NCI-H1694 treated with DMSO at 0.1 percent for 48 hours (cell line): ENCODE measurements at places on chromosomes 16 and 17.

- no peak for DNase-seq
These were observed 242.2 kb downstream of the SHISA9 start for GRCh38 chr16:13143551-13143950.

- no peak for DNase-seq
These were observed 63.7 kb upstream of the NLK start for GRCh38 chr17:27978689-27979175.

GRCh38 chr17:33096161-33096560 is 104.5 kb downstream of the SPACA3 start:
- DNase-seq: no peak

- DNase-seq: no peak
These were observed 1.8 kb upstream of the NPRL3 start for GRCh38 chr16:140175-140857.

- DNase-seq: no peak
These were observed 19.7 kb upstream of the ZNF652 start for GRCh38 chr17:49381793-49382192.

- DNase-seq: no peak
These were observed 157.7 kb downstream of the MSI2 start for GRCh38 chr17:57413848-57414651.

DNA sequence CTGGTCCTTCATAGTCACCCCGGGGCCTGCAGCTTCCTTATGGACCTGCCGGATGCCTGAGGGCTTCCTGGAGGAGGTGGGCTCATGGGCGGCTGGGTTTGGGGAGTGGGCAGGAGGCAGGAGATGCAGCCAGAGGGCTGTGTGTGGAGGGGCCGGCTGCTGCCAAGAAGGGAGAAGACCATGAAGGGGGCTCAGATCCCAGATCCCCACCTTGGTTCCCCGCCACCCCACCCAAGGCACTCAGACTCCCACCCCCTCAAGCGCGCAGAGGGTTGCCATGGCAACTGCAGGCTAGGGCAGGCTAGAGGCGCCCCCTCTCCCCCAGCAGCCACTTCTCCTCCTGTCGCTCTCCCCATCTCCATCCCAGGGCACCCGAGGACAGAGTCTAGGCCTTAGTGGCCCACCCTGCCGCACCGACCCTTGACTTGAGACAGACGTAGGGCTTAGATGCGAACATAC is 104.5 kb downstream of the CRLF3 start:
- no peak for DNase-seq

DNA sequence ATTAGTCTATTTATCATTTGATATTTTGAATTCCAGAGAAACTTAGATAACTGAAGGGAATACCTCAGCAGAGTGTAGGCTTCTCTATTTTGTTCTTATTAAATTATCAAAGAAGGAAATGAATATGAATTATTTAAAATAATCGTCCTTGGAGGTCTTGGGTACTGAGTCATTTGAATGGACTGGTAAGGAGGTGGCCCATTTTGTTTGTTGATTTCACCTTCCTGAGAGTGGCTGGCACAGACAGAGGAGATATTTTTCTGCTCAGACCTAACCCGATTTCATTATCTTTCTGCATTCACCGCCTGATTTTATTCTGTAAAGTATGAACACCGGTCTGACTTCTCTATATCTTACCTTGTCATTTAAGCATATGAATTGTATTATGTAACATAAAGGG is 88.0 kb downstream of the USP22 start:
- DNase-seq: no peak

DNA sequence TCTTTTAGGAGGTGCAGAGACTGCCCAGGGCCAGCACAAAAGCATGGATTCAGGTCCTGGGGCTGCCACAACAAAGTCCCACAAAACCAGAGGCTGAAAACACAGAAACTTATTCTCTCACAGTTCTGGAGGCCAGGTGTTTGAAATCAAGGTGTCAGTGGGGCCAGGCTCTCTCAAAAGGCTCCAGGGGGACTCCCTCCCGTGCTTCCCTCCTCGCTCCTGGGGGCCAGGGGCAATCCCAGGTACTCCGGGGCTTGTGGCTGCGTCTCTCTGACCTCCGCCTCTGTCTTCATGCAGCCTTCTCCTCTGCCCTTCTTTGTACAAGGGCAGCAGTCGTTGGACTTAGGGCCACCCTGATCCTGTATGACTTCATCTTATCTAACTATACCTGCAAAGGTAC is 8.3 kb upstream of the RBFOX3 start:
- no peak for DNase-seq

GRCh38 chr17:48128400-48128799 is 20.8 kb downstream of the SNX11 start:
- no peak for DNase-seq
